ENCODE measurements at places on chromosomes 4 and X.

GRCh38 chrX:21004835-21005234 is 369.4 kb upstream of the CNKSR2 start:
- no peak for DNase-seq

GRCh38 chr4:77615153-77615552 is 9.5 kb downstream of the CXCL13 start:
- no peak for DNase-seq

- DNase-seq: no peak
Measured at GRCh38 chrX:129652565-129653169, 2.1 kb downstream of the APLN start.

DNA sequence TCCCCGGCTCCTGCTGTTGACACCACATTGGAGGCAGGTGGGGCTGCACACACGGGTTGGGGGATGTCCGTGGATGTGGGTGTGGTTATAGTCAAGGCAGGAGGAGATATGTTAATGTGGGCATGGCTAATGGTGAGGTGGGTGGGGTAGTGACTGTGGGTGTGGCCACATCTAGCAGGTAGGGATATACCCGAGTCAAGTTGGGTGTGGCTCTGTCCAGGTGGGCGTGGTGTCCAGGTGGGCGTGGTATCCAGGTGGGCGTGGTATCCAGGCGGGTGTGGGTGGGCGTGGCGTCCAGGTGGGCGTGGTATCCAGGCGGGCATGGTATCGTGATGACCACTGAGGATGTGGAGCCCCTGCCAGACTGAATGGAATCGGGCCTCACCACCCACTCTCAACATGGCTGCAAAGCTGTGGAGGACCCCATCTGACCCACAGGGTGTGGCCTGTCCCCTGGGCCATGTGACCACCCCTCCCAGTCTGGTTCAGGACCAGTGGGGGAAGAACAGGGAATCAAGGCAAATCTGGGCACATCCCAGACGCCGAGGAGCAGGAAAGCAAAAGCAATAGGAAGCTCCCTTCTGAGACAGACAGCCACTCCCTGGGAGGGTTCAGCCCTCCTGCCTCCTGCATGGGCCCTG is 21.0 kb downstream of the MAN2B2 start:
- no peak for DNase-seq

DNA sequence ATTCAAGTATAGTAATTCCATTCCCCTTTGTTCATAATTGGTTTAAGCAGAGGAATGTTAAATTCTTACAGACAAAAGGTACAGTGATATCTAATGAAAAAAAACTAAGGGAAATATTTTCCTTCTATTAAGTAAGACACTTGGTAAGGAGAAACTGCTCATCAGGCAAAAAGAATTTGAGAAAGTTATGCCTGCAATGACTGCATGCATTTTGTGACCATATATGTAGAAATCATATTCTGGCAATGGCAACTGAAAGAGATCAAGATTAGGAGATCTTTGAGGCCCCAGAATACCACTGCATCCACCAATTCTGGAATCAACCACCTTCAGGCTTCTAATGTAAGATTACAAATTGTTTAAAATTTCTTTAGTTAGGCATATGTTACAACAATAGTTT is 364.8 kb downstream of the PCDH10 start:
- no peak for DNase-seq

GRCh38 chrX:154430479-154430878 is 2.0 kb downstream of the ATP6AP1 start:
- no peak for DNase-seq

- no peak for DNase-seq
Measured at GRCh38 chrX:17082831-17083230, 136.4 kb downstream of the REPS2 start.

Data from stimulated activated CD4-positive, alpha-beta T cell treated with anti-CD3 and anti-CD28 coated beads, Interleukin-15, amount 100 ng/mL, for 1 hour (primary cell).